HCEC 1CT (cell line): ENCODE measurements at places on chromosomes 11 and 22.

DNA sequence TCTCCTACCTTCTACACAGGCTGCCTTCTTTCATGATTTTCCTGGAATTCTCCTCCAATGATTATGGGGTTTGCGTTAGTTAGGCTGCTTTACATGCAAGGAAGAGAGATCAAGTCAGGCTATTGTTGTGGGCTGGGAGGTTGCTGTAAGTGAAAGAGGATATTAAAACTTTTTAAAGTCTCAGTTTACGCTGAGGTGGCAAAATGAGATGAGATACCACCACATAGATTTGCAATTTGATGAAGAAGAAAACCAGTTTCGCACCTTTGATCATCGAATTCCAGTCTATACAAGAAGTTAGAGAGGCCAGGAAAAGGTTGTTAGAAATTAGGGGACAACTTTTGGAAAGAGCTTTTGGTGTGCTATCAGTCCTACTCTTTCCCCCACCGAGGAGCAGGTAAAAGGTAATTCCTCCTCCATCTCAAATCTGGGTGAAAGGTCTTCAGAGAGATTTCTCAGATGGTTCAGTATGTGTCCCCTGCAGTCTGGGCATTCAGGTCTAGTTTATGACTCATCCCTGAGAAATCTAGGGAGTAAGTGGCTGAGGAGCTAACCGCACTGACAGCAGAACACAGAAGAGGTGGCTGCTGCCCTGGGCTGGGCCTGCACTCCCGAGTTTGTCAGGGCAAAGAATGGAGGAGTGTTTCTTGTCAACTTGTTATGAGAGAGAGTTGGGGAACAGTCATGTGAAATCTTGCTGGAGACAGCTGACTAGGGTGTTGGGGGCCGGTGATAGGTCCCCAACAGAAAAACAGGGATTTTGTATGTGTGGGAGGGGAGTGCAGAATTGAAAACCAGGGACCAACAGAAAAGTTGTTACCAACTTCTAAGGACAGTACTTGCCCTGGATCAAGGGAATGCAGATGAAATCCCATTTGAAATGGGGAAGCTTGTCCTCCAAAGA, 34.7 kb downstream of the CCDC83 start:
- DNase-seq: peak; percentile 57

GRCh38 chr11:44456544-44457300, 108.7 kb upstream of the CD82 start:
- DNase-seq: no peak

GRCh38 chr11:63877658-63878241, 38.8 kb downstream of the MARK2 start:
- DNase-seq: no peak

DNA sequence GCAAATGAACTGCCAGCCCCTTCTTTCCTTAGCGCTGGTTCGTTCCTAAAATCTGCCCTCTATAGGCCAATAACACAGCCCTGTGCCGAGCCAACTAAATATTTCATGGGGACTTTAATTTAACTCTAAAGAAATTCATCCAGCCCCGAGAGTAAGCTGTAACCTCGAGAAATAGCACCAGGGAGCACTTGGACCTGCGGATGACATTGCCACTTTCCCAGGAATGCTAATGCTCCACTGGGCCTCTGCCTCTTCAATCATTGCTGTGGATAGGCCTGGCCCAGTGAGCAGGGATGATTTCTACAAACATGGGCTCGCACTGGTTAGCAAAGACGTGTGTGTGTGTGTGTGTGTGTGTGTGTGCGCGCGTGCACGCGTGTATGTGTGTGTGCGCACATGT, 95.3 kb upstream of the TBCEL start:
- no peak for DNase-seq

GRCh38 chr11:14619603-14620531, 23.7 kb upstream of the PDE3B start:
- DNase-seq: no peak

DNA sequence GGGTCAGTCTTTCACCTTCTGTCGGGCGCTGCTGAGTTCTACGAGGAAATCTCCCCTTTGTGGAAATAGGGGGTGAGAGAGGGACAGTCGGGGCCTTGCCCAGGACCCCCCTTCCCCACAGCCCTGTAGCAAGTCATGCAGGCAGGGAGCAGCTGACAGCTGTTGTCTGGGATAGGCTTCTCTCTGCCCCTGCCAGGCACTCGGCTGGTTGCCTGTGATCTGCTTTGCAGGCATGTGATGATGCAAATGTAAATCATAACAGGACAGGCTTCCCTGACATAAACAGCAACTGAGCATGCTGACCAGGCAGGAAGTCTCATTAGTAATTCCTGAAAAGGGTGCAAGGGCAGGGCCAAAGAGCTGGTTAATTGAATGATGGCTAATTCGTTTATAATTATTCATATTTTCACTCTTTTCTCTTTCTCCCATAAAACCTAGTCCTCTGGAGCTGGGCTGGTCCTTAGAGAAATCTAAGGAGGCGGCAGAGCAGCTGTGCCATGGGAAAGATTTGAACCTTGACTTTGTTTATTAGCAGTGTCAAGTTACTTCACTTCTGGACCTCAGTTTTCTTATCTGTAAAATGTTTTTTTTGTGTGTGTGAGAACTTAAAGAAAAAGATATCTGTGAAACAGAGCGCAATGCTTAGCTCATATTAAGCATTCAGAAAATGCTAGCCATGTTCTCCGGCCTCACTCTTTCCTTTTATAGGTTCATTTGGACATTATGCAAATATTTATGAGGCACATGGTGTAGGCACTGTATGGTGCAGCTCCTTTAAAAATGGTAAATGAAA, 129.7 kb downstream of the LDLRAD3 start:
- DNase-seq: peak; percentile 91
